ENCODE measurements at places on chromosomes 3 and 15. TPM values are rescaled to one million over a fixed set of nuclear protein-coding genes. Genes with fewer than 3 reads are reported as not detected.

GOLGA8T gene
- not detected for total RNA-seq

HOMER2 gene
- total RNA-seq = 0.45 TPM

TNFSF10 gene
- total RNA-seq = 36.7 TPM

GRAMD1C gene
- 22.1 TPM for total RNA-seq

HMCES gene
- total RNA-seq = 20.8 TPM

ALDH1A2 gene
- total RNA-seq = 5.6 TPM

IGSF11 gene
- total RNA-seq = not detected

ZFAND6 gene
- 169 TPM for total RNA-seq

ZPLD1 gene
- total RNA-seq = 0.09 TPM

CATSPER2 gene
- total RNA-seq = 1.6 TPM

GPR171 gene
- not detected for total RNA-seq

SCG5 gene
- 0.09 TPM for total RNA-seq

SPESP1 gene
- total RNA-seq = 1.0 TPM

Data from endothelial cell of coronary artery (primary cell).